ENCODE measurements at places on chromosomes 6 and 20.

GRCh38 chr6:113846577-113846976 lies 10.6 kb upstream of the MARCKS start:
- peaks cover 4% of the 10 kb centered on the region for H3K4me1 ChIP-seq
- no peak overlapping the region for H3K4me3 ChIP-seq
- DNase-seq: no peak

DNA sequence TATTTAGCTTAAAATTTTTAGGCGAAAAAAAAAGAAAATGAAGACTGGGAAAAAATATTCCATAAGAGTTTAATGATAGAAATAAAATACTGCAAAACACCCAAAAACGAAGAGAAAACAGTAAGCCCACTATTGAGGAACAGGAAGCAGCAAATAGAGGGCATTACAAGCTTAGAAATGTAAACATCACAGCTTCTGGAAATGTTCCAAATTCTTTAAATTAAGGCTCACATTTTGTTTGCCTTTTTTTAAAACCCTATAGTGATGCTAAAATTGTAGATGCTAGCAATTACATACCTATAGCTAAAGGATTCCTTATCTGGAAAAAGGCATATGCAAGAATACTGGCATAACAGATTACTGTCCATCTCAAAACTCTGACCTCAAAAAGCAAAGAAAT lies 248.6 kb downstream of the KHDRBS2 start:
- H3K36me3 ChIP-seq: no peaks in the 10 kb centered on the region
- DNase-seq: peak; percentile 65
- no peaks in the 10 kb centered on the region for H3K27me3 ChIP-seq
- H3K4me1 ChIP-seq: no peaks in the 10 kb centered on the region
- H3K4me3 ChIP-seq: no peak overlapping the region

DNA sequence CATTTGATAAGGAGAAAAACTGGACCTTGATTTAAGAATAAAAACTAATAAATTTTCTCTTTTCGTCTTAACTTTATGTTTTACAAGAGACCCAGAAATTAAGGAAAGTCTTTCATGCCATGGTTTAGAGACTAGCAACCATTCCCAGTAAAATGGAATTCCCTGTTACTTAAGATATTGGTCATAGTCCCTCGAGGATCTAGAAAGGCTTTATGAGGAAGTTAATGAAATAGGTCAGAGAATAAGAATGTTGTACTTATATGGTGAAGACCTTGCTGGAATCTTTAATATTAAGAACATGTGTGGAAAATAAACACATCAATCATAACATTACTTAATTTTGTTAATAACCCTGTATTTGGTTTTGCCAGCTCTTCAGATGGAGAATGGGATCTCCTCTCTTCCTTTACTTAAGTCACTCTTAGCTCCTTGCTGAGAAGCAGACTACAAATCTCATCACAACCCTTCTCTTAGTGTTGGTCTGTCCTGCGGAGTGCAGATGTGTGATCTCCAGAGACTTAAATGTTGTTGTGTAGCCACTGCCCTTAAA lies 382.9 kb downstream of the QKI start:
- no peak for DNase-seq
- no peaks in the 10 kb centered on the region for H3K27me3 ChIP-seq
- H3K4me3 ChIP-seq: no peak overlapping the region

GRCh38 chr6:125486881-125487280 lies 185.1 kb upstream of the HDDC2 start:
- H3K36me3 ChIP-seq: no peaks in the 10 kb centered on the region
- no peaks in the 10 kb centered on the region for H3K4me1 ChIP-seq
- DNase-seq: no peak

- H3K36me3 ChIP-seq: no peaks in the 10 kb centered on the region
- peak within 1 kb of the TSS; percentile 41 for H3K27ac ChIP-seq
- H3K27me3 ChIP-seq: no peaks in the 10 kb centered on the region
- H3K4me1 ChIP-seq: no peaks in the 10 kb centered on the region
- H3K4me3 ChIP-seq: peak within 1 kb of the TSS; percentile 58
Measured at GRCh38 chr6:32439602-32440214, at the start of gene HLA-DRA. Gene HLA-DRA, plus strand, starts transcription at chr6:32439887. Its CDS starts 64 bp downstream, at chr6:32439951.

- DNase-seq: no peak
- H3K27me3 ChIP-seq: no peaks in the 10 kb centered on the region
- H3K27ac ChIP-seq: no peak overlapping the region
- peaks cover 4% of the 10 kb centered on the region for H3K36me3 ChIP-seq
Measured at GRCh38 chr20:20553541-20553940, 158.9 kb downstream of the RALGAPA2 start.

DNA sequence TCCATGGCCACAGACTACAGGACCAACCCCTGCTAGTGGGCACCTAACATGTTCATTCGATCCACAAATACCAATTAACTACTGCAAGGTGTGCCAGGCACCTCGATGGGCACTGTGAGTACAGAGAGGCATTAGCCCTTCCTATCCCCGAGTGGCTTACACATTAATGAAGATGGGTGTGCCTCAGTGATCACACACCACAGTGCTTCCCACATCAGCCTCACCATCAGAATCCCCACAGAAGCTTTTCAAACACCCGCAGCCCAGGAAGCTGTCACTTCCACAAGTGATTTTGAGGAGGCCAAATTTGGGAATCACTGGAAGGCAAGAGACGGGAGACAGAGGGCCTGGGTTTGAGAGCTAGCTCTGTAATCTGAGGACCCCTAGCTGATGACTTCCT lies 23.7 kb downstream of the EZR start:
- no peaks in the 10 kb centered on the region for H3K36me3 ChIP-seq
- DNase-seq: no peak
- no peak overlapping the region for H3K27ac ChIP-seq

DNA sequence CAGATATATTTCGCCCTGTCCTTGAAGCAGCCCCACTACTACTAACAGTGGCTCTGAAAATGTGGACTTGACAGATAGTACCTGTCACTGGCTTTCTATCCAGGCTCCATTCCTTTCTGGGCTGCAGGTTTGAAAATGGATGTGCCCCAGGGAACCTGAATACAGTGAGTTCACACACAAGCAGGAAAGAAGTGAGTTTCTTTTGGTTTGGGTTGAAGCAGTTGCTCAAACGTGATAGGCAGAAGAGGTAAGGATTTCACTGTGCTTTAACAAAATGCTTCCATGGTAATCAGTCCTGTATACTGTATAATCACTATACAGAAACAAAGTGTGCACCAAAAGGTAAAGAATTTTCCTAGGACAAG lies 382.9 kb downstream of the PRKN start:
- no peaks in the 10 kb centered on the region for H3K27me3 ChIP-seq
- no peaks in the 10 kb centered on the region for H3K4me1 ChIP-seq
- H3K4me3 ChIP-seq: no peak overlapping the region
- H3K36me3 ChIP-seq: no peaks in the 10 kb centered on the region
- no peak overlapping the region for H3K27ac ChIP-seq

All from lung (tissue), 17 donors.